ENCODE measurements at places on chromosomes 16 and 17.
A peak's percentile ranks its signal among the peaks of the same experiment; 100 is the strongest.

- DNase-seq, result no peak
These were observed 87.2 kb upstream of the CACNG5 start for GRCh38 chr17:66747578-66748275.

GRCh38 chr16:72884037-72884436 is 163.9 kb downstream of the ZFHX3 start:
- DNase-seq, result no peak

DNA sequence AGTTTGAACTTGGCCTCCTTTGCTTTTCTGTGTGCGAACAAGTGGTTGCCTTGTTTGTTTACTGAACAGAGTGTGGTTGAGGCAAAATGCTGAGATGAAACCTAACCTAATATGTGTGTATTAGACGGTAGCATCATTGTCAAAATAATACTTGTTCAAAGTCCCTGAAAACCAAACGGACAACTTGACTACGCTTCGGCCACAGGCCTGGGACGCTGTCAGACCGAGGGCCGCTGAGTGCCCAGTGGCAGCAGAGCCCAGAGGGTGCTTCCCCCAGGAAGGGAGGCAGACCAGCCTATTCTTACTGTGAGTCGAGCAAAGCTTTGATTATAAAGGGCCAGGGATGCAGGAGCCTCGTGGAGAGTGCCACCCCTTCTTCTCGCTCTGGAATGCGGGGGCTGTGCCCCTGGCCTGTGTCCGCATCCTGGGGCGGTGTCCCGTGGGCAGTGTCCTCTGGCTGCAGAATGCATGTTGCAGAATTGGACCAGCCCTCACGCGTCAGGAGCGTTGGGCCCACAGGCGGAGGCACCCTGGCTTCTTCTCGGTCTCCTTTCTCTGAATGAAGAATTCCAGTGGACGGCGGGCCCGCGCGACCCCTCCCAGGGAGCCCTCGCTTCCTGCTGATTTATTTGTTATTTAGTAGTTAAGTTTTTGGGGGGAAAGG is 5.2 kb downstream of the ACSF3 start:
- no peak for DNase-seq

- no peak for DNase-seq
These were observed 416.8 kb upstream of the CCL2 start for GRCh38 chr17:33838281-33838680.

GRCh38 chr17:79741751-79742588 is 11.2 kb downstream of the ENPP7 start:
- DNase-seq, result peak; percentile 58

DNA sequence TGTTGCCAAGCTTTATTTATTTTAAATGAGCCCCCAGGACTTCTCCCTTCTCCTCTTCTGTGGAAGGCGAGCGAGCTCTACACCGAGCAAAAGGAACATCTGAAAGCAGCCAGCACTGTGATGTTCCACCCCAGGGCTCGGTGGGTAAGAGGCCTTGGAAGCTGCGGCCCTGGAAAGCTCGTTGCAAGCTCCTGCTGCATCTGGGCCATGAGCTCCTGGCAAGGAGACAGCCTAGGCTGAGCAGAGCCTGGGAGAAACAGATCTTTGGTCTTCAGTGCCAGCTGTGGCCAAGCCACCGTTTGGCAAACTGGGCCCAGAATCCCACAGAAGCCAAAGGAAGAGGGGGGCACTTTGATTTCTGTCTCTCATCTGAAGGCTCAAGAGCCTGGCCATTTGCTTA is 114.1 kb downstream of the ENGASE start:
- DNase-seq, result no peak

DNA sequence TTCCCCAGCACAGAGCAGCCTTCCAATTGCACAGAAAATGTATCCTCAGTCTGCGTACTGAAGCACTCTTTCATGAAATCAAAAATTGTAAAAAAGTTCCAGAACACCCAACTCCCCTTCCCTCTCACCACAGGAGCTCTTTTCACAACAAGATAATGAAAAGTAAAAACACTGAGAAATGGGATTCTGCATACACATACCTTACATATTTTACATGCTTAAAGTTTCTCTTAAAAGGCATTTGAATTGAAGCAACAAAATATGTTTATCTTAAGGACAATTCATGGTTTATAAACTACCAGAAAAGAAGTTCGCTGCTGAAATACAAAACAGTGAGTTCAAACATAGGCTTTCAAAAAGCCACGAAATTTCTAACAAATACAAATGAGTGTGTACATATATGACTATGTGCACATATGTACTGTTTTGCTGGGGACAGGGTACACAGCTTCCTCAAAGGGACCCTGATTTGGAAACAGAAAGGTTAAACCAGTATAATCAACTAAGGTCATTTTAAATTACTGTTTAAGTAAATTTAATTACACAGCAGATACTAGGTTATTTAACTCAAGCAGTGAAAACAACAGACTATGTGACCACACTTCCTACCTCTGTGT is 33.8 kb downstream of the COG1 start:
- DNase-seq, result no peak

DNA sequence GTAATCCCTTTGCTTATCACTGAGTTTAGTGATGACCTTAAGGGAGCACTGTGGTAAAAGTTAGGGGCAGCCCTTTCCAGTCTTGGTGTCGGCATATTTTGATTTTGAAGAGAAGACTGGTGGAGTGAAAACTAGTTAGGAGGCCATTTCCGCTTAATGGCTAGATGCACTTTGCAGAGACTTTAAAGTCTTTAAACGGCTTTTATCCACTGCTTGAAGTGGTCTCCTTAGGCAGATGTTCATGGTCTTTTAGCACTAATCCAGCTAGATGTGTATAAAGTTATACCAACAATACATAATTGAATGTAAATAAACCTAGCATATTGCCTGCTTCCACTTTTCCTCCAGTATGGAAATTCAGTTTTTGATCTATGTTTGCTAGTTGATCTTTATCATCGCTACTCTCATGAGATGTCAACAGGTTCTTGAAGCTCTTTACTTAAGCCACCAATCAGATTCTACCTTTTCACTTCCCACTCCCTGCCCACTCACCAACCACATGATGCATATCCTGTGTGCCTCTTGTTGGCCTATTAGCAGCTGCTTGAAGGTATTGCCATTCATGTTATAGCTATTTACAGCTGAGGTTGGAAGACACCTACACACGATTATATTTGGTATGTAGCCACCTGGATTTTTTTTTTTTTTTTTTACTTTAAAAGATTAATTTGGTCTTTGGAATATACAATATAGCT is 132.0 kb downstream of the NLK start:
- DNase-seq, result no peak

- DNase-seq, result no peak
These were observed 393.3 kb upstream of the TNRC6C start for GRCh38 chr17:77565166-77565565.

- DNase-seq, result no peak
These were observed at the start of gene CHST4 for GRCh38 chr16:71526111-71526631. TSS of gene CHST4 (plus strand) at chr16:71526426. CDS start at chr16:71536678, 10,252 bp downstream.

DNA sequence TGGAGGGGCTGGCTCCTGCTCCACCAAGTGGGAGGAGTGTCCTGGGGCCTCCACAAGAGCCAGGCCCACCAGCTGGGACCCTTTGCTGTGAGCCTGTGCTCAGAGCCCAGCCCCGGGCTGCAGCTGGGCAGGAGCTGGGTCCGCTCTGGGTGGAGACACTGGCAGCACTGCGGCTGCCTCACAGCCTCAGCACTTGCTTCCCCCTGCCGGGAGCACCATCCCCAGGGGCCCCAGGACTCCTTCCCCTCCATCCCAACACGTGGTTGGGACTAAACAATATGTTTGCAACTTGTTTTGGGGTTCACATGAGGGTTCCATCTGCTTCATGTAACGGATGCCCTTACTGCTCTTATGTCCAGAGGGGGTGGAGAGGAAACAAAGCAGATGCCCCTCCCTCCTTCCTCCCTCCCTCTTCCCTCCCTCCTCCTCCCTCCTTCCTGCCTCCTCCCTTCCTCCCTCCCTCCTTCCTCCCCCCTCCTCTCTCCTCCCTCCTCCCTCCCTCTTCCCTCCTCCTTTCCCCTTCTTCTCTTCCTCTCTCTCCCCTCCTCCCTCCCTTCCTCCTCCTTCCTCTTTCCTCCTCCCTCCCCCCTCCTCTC is 16.3 kb upstream of the CBFA2T3 start:
- DNase-seq, result no peak

GRCh38 chr17:60039114-60039846 is 39.4 kb downstream of the HEATR6 start:
- DNase-seq, result no peak

GRCh38 chr17:76546556-76547182 is 6.8 kb downstream of the PRCD start:
- no peak for DNase-seq

GRCh38 chr16:51763072-51763661 is 612.1 kb upstream of the SALL1 start:
- no peak for DNase-seq

GRCh38 chr17:41015454-41015853 is 6.5 kb upstream of the KRTAP3-1 start:
- DNase-seq, result no peak

- no peak for DNase-seq
These were observed 82.9 kb downstream of the LMF1 start for GRCh38 chr16:887846-888245.

GRCh38 chr16:2384426-2384825 is 43.9 kb upstream of the ABCA3 start:
- no peak for DNase-seq

DNA sequence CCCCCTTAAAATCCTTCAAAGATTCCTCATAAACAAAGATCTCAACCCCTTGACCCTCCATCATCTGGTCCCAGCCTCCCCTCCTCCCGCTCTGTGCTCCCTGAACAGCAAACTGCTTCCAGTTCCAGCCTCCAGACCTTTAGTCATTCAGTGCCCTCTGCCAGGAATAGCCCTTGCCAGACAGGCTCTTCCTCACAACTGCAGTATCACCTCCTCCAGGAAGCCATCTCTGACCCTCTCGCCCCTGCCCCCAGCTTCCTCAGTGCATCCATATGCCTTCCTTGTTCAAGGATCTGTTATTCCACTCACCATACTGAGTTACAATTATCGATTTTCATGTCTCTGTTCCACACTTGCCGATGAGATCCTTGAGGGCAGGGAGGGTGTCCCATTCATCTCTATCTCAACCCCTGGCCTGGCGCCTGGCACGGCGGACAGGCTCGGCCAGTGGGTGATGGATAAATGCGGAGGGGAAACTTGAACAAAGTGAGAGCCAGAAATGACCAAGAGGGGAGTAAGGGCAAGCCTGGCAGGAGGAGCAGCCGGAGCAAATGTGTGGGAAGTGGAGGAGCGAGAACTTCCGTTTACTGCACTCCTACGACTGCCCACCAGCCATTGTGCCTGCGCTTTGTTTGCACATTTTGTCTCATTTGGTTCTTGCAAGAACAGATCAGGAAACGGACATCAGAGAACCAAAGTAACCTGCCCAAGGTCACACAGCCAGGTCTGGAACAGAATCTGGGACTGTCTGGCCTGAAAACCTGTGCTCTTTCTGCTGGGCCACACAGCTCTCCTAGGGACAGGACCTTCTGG is 2.0 kb upstream of the NXPH3 start:
- DNase-seq, result no peak

DNA sequence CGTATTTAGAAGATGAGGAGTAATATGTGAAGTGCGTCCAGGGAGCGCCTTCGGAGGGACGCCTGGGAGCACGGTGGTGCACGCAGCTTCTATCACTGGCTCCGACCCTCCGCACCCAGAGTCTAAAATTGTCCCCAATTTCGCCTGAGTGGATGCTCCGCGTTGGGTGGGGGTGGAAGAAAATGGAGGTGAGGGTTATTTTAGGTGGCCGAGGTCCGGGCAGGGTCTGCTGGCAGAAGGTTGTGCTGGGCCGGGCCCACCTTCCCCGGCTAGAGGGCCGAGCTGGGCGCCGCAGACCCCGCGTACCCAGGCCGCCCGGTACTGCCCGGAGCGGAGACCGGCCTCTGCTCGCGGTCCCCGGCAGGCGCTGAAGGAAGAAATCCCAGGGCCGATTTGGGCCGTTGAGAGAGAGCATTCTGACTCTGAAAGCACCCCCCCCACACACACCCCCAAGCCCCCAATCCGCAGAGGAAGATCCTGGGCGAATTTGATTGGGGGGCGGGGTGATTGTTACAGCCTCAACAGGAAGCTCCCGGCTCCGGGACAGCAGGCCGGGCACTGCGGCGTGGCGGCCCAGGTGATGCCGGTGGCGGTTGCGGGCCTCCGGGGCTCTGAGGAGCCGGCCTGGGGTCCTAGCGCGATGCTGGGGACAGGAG is 3.0 kb downstream of the BAHCC1 start:
- DNase-seq, result no peak

GRCh38 chr17:81428121-81428515 is 32.9 kb downstream of the BAHCC1 start:
- no peak for DNase-seq

GRCh38 chr16:20803561-20804214 is 2.6 kb downstream of the ERI2 start:
- DNase-seq, result no peak
